Naive thymus-derived CD8-positive, alpha-beta T cell (primary cell): ENCODE measurements at places on chromosomes 3 and 15. TPM values are rescaled to one million over a fixed set of nuclear protein-coding genes. Genes with fewer than 3 reads are reported as not detected.
A peak's percentile ranks its signal among the peaks of the same experiment; 100 is the strongest.

GRCh38 chr3:124985349-124985748, 50.8 kb upstream of the MUC13 start:
- DNase-seq: no peak

DNA sequence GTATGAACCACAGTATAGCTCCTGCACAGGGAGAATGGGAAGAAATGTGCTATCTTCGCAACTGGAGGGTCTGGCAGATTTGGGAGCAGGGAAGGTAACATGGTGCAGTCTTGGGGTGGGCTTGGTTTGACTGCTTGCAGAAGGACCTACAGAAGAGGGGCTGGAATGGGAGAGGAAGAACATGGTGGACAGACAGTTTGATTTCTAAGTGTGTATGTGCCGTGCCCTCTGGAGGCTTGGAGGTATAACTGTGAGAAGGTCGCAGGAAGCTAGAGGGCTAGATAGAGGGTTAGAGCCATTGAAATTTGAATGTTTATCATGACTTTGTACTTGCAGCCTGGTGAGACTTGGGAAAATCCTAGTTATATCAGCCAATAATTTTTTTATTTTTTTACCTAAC, 169.2 kb downstream of the SQOR start:
- no peak for DNase-seq

DNA sequence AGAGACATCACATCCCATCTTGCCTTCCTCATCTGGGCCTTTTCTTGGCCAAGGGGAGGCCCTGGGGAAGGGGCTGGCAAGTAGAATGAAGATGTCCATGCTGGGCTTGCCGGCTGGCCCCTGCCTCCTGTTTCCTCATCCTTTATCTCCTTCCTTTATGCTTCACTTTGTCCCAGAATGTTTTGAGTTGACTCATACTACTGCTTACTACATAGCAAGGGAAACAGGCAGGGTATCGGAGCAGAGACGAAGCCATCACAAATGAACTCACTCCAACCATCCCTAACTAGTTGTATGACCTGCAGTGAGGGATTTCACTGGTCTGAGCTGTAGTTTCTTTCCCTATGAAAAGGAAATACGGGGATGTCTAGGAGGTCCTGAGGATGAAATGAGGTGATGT, 66.0 kb downstream of the CHDH start:
- DNase-seq: no peak

The FGD5 gene
- total RNA-seq: not detected

DNA sequence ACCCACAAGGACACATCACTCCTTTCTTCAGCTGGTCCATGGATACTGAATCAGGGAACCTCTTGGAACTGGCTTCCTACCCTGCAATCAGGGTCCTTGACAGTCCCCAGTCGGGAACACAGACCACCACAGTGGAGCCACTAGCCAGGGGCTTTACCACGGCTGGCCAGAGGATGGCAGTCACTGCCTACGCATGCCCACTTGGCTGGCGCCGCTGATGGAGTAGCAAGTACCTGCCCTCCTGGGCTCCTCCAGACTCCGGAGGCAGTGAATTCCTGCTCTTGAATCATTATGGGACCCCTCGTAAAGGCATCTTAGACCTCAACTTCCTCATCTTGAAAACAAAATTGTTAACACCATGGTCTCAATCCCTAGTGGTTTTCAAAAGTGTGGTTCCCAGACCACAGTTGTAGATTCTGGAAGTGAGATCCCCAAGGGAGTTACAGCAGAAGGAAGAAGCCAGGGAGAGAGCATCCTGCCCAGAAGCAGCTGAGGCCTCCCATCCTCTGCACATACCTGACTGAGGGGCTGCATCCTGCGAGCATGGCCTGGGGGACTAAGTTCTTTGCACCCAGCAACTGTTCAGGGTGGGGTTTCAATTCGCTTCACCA, 9.1 kb upstream of the SKIC8 start:
- DNase-seq: peak; percentile 19

DNA sequence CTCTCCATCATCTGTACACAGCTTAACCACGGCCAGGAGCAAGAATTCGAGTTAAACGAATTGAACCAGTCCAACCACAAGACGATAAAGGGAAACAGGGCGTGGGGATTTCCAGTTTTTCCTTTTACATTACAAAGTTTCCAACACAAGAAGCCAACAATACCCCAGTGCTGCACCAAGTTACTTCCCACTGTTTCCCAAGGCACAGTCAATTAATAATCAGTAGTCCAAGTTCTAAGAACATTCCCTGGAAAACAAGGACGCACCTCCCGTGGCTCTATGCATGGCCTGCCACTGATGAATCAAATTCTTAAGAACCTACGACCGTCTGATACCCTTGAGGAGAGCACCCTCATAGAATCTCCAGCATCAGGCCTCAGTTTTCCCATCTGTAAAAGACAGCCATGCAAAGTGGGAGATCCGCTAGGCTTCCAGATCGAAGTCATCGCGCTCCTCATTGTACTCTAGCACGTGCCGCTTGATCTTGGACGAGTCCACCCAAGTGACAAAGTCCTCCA, 774 bp downstream of the IMP3 start:
- DNase-seq: no peak

The ADAMTS9 gene
- total RNA-seq: not detected

DNA sequence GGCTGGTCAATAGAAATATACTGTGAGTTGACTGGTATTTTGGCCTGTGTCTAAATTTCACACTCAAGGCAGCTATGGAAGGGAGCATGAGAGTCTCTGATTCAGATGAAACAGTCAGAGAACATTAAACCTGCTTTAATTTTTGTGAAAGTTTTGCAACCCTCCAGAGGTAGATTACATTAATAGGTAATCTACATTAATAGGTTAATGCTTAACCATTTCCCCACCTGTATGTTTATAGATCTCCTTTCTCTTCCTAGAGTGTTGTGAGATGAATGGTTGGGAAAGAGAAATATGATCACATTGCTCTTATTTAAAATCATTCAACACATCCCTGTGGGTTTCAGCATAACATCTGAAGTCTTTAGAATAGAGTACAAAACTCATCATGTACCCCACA, 586.9 kb upstream of the DPPA4 start:
- DNase-seq: no peak

DNA sequence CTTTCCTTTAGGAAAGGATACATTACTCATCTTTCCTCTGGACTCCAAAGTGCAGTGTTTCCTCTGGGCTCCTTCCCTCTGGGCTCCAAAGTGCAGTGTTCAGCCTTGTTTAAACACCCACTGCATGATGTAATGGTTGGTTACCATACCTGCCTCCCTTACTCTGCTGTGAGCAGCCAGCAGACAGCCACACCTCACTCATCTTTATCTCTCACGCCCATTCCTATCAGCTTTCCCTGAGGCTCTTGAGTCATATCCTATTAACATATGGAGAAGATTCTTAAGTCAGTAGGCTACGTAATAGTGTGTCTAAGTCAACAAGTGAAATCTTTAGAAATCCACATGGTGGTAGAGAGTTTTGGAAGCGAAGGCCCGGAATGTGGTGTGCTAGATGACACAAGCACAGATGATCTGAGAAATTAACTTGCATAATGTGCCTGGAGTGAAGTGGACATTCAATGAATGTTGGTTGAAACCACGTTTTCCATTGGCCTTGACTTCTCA, 97.2 kb upstream of the CTNNB1 start:
- DNase-seq: no peak

DNA sequence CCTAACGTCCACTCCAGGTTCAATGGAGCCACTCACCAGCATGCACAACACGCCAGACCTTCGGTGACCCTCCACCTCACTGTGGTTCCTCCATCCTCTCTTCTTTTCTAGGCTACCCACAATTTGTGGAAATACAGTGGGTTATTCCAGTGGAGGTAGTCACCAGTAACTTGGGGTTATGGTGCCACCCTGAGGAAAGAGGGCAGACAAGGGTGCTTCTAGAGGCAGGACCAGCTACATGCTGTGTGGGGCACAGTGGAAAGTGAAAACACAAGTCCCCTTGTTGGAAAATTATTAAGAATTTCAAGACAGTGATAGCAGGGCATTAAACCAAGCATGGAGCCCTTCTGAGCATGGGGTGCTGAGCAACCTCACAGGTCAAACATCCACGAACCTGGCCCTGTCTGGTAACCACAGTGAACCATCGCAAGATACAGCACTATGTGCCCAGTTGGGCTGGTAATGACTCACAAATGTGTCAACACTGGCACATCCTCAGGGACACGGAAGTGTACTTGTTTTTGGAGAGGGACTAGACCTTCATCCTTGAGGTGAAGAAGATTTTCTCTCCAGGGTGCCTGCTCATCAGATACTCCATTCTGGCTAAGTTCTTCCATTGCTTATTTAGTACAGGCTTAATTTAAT, 166.7 kb downstream of the STT3B start:
- DNase-seq: no peak

- no peak for DNase-seq
Measured at GRCh38 chr15:101204739-101205535, 46.9 kb downstream of the CHSY1 start.

The LYZL4 gene
- not detected for total RNA-seq

The GREM1 gene
- not detected for total RNA-seq
